ENCODE measurements at places on chromosomes 16 and 17. TPM values are rescaled to one million over a fixed set of nuclear protein-coding genes. Genes with fewer than 3 reads are reported as not detected.

RDM1 gene
- 0.87 TPM for total RNA-seq

LITAFD gene
- not detected for total RNA-seq

IL17C gene
- total RNA-seq, result not detected

CTF1 gene
- total RNA-seq, result 1.7 TPM

MYH3 gene
- total RNA-seq, result 0.48 TPM

LRRC46 gene
- total RNA-seq, result not detected

SKAP1 gene
- total RNA-seq, result 3.0 TPM
